Lung microvascular endothelial cell (primary cell): ENCODE measurements at places on chromosomes 7 and 10.

GRCh38 chr7:92797693-92798092 is 38.7 kb downstream of the CDK6 start:
- peak; percentile 37 for DNase-seq

GRCh38 chr10:1361411-1362105 is 305.4 kb downstream of the WDR37 start:
- DNase-seq, result no peak

- no peak for DNase-seq
Observed at GRCh38 chr10:7400068-7400715, 10.6 kb downstream of the SFMBT2 start.

DNA sequence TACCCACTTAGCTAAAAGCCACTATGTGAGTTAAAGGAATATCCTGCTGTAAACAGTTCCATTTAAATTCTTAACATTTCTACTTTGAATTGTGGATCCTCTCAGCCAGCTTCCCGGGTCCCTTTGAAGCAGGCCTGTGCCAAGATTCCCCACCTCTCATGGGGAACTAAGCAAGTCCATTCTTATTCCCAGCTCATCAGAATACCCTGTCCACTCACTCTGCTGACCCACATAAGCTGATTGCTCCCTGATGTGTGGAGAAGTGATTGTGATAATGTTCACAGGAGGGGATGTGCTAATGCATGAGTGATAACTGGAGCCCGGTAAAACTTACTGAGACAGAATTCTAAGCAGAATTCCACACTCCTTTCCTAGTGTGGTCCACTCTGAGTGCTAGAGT is 709.7 kb downstream of the CNTNAP2 start:
- DNase-seq, result no peak

DNA sequence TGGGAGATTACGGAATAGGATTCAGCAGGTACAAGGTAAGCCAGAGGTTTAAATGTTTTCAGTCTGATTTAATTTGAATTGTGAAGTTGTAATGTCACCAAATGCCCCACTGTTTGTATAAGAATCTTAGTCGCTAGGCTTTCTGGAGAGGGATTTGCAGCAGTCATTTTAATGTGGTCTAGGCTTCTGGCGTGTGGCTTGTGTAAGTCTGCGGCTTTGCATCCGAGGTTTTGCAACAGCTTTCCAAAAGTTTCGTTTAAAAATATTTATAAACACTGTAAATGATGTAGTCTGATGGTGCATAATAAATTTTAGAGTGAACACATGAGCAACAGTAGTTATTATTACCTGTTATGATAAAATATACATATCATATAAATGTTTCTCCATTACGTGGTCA is 26.1 kb upstream of the BHLHA15 start:
- DNase-seq, result no peak

GRCh38 chr7:155669717-155670505 is 25.4 kb downstream of the RBM33 start:
- peak; percentile 83 for DNase-seq

DNA sequence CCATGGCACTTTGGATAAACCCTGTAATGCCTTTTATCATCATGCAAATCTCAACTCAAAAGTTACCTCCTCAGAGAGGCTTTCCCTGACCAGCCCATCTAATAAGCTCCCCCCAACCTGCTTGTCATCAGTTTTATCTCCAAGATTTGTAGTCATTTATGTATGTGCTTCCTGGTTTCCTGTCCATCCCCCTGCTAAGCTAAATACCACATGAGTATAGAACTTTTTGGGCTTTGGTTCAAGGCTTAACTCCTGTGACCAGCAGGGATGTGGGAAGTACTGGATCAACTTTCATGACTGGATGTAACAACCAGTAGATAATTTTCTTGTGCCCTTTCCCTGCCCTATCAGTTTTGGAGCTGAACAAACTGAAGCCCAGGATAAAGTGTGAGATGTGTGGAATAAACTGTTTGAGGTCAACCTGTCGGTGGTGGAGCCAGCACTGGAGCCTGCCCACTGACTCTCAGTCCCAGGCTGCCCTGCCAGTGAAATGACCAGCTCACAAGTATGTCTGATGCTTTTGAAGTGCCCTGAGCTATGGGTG is 148.6 kb downstream of the CYP26A1 start:
- DNase-seq, result no peak

DNA sequence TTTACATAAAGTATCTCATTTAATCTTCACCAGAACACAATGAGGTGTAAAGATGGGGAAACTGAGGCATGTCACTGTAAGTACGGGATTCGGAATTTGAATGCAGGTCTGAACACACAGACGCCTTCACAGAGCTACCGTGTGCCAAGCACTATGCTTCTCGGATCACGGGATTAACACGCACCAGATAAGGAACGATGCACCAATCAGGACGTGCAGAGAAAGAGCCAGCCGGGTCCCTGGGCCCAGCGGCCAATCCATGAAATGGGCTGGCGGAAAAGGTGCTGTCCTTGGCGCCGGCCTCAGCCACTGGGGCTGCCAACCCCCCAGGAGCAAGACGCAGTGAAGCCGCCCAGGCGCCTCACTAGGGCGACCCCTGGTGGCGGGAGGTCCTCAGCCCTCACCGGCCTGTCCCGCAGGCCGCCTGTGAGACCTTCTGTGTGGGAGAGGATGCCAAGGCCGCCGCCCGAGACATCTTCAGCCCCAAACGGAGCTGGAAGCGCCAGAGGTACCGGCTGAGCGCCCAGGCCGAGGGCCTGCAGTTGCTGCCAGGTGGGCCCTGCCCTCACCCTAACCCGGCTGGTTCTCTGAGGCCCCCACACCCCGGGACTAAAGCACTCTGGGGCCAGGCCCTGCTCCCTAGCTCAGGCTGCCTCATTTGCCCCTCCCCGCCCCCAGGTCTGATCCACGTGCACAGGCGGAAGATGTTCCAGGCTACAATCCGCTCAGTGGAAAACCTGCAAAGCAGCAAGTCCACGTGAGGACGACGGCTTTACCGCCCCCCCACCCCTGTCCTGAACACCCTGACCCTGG is 15.6 kb downstream of the ATG9B start:
- peak; percentile 75 for DNase-seq

- no peak for DNase-seq
Observed at GRCh38 chr10:17984056-17984455, 32.3 kb downstream of the SLC39A12 start.

DNA sequence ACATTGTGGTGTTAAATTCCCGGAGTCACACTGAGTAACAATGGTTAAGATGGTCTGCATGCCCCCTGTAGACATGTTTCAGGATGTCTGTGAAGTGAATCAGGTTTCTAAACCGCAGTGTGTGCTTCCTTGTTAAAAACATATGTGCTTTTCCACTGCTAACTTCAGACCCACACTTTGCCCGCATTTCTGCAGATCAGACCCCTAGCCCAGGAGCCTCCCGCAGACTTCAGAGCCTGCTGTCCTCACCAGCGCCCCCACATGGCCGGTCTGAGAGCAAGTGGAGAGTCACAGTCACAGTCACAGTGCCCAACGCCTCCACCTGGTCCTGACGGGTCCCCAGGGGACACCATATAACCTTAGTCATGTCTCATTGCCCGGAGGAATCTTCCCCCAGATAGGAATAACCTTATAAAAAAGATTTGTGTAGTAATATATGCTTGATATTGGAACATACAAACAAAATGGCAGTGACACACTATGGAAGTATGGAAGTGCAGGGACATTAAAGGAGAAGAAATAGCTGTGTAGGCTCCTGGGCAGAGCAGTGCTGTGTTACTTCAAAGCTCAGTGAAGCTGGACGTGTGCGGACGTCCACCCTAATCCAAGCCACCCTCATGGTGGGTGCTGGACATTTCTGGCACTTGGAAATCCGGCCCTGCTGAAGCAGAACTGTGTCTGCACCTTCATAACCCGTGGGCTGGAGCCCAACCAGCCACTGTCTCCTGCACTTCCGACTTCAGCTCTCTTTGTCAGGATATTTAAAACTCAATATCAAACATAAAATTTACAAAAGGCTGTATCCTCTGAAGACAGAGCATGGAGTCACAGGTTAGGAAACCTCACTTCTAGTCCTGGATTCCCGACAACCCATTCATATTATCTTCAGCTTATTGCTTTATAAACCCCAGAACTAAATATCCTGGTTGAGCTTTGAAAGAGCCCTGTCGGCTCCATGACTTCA is 29.0 kb downstream of the GSTO2 start:
- peak; percentile 59 for DNase-seq

DNA sequence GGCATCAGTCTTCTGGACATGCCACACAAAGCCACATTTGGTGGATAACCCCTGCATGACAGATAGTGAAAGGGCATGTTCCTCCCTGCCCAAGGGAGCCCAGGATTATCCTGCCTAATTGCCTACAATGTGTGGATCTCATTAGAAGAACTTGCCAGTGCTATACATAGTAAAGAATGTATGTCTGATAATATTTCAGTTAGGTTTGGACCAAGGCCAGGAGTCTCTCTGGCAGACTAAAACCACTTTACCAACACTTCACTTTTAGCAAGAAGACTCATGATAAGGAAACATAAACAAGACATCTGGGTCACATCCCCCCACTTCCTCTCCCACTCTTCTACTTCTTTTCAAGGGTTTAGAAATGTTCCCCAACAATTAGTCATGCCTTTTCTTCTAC is 196.7 kb downstream of the MTERF1 start:
- peak; percentile 10 for DNase-seq

DNA sequence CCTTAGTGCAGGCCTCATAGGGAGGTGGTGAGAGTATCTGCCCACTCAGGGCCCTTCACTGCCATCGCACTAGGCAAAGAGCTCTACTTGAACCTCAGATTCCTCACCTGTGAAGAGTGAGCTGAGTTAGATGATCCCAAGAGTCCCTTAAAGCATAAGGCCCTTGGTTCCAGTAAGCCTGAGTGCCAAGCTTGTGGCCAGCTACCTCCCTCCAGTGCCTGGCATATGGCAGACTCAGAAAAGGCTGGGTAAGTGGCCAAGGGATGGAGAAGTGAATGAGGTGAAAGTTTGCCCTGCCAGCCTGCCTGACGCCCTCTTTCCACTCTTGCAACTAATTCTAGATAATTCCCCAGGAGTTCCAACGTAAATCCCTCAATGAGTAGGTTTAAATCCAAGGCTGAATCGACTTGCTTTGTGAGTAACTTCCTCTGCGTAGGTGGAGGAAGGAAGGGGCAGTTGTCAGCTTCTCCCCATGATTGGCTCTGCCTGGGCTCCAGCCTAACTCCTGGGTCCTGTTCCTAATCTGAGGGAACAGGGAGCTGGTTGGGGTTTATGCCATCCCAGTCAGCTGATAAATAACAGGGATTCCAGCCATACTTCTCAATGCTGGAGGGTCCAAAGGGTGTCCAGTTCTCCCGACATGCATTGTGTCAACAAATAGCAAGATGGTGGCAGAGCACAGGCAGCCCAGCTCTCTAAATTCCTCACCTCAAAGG is 14.2 kb downstream of the DUSP5 start:
- peak; percentile 70 for DNase-seq

DNA sequence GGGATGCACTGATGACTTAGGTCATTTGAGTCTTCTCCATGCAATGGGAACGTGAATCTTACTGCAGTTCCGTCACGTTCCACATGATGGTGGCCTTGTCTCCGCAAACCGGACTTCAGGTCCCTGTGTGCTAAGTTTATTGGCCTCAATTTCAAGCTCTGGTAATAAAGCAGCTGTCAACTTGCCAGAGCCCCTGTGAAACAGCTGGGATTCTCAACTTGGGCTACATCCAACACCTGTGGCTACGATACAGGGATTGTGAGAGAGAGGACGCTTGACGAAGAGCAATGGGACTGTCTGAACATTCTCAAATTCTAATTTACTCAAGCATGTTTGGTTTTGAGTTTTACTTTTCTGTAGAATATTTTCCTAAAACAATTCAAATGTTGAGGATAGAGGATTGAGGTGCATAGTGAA is 174.2 kb downstream of the PTN start:
- DNase-seq, result peak; percentile 63

GRCh38 chr7:96306385-96307125 is 15.3 kb downstream of the SLC25A13 start:
- DNase-seq, result no peak
